ENCODE measurements at places on chromosomes 16 and 17.
A peak's percentile ranks its signal among the peaks of the same experiment; 100 is the strongest.

DNA sequence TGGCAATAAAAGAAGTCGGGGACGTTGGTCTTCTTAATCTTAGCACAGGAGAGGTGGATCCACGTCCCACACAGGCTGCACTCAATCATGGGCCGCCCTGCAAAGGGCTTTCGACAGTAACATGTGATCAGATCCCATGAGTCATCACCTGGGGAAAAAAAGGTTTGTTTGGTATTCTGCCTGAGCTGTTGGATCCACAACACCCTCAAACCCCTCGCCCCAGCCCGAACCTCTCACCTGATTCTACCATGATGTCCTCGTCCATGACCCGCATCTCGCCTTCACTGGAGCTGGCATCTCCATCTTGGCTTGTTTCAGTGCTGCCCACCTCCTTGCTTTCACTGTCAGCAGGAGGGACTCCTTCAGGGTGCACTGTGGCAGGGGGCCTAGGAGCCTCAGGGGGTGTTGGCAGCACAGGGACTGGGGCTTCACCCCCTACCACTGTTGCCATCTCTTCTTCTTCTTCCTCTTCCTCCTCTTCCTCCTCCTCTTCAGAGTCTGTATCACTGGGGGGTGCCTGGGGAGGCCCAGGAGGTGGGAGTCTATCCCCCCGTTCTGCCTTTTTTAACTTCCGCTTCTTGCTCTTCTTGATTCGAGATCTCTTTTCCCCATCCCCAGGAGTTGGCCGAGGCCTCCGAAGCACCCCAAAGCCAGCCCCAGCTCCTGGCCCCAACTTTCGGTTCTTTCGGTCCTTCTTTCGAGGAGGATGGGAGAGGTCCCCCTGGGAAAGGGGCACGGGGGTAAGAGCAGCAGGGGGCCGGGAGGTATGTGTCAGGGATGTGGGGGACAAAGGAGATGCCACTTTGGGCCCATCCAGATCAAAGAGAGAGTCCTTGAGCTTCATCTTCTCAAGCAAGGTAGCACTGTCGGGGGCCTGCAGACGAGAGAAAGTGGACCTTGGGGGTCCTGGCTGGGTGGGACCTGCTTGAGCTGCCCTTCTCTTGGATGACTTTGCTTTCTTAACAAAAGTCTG, 1.7 kb upstream of the DVL2 start:
- DNase-seq = no peak

DNA sequence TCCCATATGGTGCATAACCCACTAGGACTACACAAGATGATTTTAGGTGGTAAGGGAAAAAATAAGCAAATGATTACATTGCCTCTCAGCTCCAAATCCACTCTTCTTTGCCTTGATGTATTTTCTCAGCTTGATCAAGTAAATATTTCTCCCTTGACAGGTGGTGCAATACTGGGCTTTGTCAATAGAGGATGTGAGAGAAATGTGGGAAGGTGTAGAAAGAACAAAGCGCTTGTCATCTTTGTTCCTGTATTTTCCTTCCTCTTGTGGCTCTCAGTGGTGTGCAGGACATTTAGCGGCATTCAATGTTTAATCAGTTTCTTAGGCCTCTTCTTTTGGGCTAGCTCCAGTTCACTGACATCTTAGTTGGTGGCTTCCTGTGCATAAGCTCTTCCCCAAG, 1165.8 kb upstream of the GOT2 start:
- no peak for DNase-seq

GRCh38 chr16:17798716-17799115, 328.0 kb upstream of the XYLT1 start:
- DNase-seq = no peak

DNA sequence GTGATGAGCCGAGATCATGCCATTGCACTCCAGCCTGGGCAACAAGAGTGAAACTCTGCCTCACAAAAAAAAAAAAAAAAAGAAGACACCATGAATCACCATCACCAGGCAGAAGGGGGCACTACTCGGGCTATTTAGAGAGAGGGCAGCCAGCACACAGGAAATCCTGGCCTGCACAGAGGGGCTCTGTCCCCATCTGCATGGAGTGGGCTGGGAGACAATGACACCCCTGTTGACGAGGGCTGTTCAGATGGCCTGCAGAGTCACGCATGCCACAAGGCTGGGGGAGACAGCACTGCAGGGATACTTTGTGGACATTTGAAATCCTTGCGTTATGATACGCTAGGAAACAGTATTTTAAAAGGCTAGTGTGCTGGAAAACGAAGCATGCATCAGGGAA, 48.3 kb downstream of the CUEDC1 start:
- no peak for DNase-seq

DNA sequence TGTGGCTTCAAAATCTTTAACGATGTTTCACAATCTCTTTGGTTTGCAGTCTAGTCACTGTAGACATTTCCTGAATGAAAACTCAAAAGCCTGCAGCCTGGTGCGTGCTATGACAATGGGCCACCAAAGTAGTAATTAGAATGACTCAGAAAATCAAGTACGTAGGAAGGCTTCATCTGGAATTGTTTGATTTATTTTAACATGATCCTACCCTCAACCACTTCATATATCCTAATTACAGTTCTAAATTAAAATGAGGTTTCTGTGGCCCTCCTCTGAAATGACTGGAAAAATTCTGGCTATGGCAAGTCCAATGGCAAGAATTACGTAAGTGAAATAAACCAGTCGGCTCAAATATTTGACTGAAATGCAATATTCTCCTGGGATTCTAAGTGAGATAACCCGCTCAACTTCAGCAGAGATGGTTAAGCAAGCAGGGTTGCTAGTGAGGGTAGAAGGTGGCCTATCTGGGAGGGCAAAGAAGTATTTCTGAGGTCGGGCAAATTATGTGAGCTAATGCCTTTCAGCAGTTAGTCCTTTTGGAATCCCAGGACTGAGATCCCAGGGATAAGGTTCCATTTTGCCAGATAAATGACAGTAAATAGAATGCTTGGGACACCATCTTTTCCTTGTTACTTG, 145.6 kb upstream of the MYOCD start:
- no peak for DNase-seq

GRCh38 chr17:2852221-2852620, 56.0 kb downstream of the RAP1GAP2 start:
- no peak for DNase-seq

GRCh38 chr17:1491443-1492248, 840 bp downstream of the MYO1C start:
- DNase-seq = peak; percentile 68

DNA sequence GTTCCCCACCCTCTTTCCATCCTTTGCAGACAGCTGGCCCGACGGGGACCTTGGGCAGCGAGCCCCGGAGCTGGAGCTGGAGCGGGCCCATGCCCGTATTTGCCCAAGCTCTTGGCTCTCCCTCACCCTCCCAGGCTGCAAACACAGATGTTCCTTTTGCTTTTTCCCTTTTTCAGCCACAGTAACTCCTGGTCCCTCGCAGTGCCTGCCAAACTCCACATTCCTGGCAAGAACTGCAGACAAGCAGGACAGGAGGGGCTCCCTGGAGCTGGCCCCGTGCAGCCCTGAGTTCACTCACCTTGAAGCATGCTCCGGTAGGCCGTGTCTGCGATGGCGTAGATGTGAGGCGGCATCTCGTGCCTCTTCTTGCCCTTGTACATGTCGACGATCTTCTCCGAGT, 33.9 kb downstream of the MYH11 start:
- no peak for DNase-seq

GRCh38 chr17:55625521-55625920, 97.1 kb downstream of the TMEM100 start:
- DNase-seq = no peak

DNA sequence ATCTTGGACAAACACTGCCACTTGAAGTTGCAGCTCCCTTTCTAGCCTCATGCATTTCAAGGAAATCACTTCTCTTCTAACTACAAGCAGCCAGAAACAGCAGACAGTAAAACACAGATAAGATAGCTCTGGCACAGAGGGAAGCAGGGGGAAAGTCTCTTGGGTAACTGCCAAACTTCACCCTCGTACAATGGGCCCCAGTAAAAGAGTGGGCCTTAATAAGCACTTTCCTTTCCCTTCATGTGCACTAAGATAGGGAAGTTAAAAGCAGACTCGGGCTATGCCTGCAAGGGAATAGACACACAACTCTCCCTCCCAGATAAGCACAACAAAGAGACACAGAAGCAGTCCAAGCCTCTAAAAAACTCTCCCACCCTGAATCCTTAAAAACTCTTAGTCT, 4.2 kb upstream of the KRTAP4-5 start:
- no peak for DNase-seq

DNA sequence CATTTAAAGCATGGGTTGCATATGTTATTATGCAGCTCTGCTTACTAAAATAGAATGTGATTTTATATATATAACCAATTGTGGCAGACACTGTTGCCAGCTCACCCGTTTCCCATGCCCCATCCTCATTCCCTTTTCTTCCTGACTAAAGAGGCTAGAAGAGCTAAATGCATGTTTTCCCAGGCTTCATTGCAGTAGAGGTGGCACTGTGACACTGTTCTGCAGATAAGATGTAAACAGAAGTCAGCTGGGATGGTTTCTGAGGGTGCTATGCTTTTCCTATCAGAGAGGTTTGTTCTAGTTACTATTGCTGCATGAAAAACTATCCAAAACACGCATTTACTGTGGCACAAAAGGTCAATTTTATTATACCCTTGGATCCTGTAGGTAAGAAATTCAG, 5.7 kb upstream of the TOB1 start:
- DNase-seq = no peak

DNA sequence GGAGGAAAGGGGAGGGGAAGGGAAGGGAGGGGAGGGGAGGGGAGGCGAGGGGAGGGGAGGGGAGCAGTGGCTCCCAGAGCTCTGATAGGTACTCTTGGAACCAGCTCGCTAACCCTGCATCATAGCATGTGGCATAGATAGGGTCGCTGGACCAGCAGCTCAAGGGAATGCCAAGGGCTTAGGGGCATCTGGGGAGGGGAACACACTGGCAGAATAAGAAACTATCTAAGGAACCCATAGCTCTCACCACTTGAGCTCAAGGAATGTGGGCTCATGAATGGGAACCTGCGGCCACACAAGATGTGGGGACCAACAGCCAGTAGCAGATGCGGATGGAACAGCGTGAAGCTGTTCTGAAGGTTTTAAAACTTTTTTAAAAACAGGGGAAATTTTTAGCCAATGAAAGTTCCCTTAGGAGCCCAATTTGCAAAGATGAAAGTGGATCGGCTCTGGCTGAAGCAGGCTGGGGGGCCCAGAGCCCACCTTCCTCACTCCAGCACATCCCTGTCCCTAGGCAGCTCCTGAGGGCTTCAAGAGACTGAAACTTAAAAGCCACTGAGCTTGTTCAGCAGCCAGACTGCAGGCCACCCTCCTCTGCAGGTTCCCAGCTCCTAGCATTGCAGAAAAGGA, 46.9 kb downstream of the PIMREG start:
- no peak for DNase-seq

DNA sequence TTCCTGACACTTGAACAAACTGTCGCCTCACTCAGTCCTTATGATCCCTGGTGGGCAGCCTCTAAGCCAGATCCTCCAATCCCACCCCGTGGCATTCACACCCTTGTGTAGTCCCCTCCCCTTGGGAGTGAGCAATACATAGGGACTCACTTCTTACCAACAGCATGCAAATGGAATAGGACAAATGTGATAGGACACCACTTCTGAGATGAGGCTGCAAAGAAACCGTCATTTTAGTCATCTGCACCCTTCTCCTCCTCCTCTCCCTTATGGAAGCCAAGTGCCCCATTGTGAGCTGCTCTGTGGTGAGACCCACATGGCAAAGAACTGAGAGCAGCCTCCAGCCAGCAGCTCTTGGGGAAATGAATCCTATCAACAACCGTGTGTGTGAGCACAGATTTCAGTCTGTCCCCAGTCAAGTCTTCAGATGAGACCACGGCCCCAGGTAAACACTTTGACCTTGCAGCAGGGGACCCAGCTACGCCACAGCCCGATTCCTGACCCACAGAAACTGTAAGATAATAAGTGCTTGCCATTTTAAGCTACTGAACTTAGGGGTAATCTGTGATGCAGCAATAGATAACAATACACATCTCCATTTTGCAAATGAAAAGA, 46.9 kb downstream of the ZFHX3 start:
- DNase-seq = no peak

GRCh38 chr16:85998868-85999729, 100.1 kb downstream of the IRF8 start:
- no peak for DNase-seq

- DNase-seq = no peak
Measured at GRCh38 chr17:65990593-65990992, 201.3 kb downstream of the CEP112 start.

GRCh38 chr16:24851700-24852099, 5.9 kb downstream of the SLC5A11 start:
- DNase-seq = no peak

DNA sequence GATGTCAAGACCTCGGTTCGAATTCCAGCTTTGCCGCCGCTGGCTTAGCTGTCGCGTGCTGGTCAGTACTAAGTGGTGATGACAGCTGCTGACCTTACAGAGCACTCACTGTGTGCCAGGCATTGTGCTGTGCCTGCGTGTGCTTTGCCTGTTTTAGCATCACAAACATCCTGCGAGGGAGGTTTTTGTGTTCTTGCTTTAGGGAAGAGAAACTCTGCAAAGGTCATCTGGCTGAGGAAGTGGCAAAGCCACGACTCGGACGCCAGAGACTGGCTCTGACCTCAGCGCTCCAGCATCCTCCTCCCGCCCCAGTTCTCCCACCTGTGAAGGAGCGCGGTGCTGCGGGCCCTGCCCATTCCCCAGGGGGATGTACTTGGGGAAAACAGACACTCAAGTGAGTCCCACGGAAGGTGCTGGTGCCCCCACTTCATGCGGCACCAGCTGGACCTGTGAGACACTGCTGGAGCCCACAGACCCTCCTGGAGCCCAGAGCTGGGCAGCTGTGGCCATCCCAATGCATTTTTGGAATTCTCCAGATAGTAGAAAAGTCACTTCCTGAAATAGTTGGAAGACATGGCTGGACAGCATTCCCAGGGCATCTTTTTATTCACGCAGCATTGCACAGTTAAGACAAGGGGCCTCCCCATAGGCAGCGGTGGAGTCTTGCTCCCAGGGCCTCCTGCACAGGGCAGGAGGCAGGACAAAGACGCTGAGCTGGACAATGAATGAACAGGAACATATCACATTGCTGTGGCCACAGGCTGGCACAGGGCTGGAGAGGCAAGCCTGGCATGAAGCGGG, 20.0 kb upstream of the HERPUD1 start:
- no peak for DNase-seq

- DNase-seq = no peak
Measured at GRCh38 chr16:30104492-30104891, 8.5 kb upstream of the YPEL3 start.

- DNase-seq = no peak
Measured at GRCh38 chr17:69593351-69593715, 178.8 kb downstream of the MAP2K6 start.

DNA sequence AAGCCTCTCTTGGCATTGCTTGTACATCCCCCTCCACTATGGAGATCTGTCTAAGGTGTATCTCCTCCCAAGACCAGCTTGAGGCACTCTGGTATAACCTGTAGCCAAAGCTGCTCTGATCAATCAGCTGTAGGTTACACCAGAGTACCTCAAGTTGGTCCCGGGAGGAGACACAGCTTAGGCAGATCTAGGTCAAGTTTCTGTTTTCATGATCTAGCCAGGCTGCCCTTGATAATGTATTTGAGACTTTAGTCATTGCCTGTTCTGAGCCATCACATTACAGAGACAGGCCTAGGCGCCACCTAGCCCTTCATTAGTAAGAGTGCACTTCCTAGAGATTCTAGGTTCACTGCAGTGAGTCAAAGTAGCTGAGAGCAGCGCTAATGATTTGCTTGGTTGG, 31.4 kb downstream of the ASGR1 start:
- no peak for DNase-seq

GRCh38 chr16:83967838-83968305, at the start of gene NECAB2:
Gene NECAB2 (plus strand): TSS chr16:83968244. CDS start chr16:83968649, 405 bp downstream.
- DNase-seq = peak; percentile 52

GRCh38 chr17:28810437-28810836, 32.2 kb downstream of the FAM222B start:
- no peak for DNase-seq

Measured in stimulated activated CD4-positive, alpha-beta T cell treated with anti-CD3 and anti-CD28 coated beads, Interleukin-2, amount 100 ng/mL, for 24 hours (primary cell).